CD8-positive, alpha-beta memory T cell (primary cell): ENCODE measurements at places on chromosomes 6 and 20.

- no peak for DNase-seq
Measured at GRCh38 chr6:2663123-2663522, 87.6 kb downstream of the MYLK4 start.

GRCh38 chr6:169153401-169153800 is 100.2 kb downstream of the THBS2 start:
- DNase-seq, result no peak

- DNase-seq, result no peak
Measured at GRCh38 chr6:145096846-145097245, 638.5 kb downstream of the EPM2A start.

DNA sequence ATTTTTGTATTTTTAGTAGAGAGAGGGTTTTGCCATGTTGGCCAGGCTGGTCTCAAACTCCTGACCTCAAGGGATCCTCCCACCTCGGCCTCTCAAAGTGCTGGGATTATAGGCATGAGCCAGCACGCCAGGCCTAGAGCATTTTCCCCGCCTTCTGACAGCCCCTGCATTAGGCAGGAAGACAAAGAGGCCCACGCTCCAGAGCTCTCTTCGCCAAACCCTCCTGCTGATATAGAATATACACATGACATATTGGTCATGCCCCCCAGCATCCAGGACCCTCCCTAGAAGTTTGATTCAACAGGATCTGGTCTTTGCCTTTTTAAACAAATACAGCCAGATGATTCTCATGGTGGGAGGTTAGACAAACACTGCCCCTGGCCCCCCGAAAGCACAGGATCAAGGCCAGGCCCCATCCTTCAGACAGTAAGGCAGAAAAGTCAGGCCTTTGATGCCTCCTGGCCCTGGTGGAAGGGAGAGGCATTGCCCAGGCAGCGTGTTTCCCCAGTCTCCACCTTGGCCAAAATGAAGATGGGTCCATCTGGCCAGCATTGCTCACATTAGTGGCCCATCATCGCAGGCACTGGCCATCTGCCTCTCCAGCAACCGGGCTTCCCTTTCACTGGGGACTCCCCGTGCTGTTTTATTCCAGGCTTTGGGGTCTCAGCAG is 4.4 kb downstream of the SULF2 start:
- no peak for DNase-seq

- DNase-seq, result no peak
Measured at GRCh38 chr6:25519856-25520255, 132.2 kb upstream of the SCGN start.

GRCh38 chr6:20789162-20789561 is 254.9 kb downstream of the CDKAL1 start:
- no peak for DNase-seq

GRCh38 chr6:84007871-84008270 is 25.7 kb upstream of the MRAP2 start:
- no peak for DNase-seq

DNA sequence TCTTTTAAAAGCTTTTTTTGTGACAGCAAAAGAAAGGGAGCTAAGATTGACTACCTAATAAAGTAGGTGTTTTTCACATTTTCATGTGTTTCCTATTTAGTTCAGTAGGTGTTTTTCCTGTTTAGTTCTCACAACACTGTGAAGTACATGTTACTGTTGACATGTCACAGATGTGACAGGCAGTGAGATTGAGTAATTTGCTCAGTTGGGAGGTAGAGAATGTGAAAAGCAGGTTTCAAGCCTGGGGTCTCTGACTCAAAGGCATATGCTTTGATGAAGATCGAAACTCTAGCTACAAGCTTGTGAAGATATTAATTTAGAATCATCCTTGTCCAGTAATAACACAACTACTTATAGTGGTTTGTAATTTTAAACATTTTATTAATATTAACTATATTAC is 43.1 kb downstream of the SLX4IP start:
- DNase-seq, result no peak

DNA sequence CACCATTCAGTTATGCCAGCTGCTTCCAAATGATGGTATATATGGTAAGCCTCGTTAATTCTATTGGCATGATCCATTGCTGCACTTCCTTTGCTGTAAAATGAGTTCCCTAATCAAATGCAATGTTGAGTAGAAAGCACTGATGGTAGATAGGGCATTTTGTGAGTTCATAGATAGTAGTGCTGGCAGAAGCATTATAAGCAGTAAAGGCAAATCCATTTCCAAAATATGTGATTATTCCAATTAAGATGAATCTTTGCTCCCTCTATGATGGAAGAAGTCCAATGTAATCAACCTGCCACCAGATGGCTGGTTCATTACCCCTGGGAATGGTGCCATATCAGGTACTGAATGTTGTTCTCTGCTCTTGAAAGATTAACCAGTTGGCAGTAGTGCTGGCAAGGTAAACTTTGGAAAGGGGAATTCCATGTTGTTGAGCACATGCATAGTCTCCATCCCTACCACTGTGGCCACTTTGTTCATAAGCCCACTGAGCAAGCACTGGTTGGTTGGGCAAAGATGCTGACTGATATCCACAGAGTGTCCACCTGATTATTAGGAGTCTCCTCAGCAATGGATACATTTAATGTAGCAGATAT is 5.6 kb upstream of the TBPL1 start:
- DNase-seq, result no peak

- no peak for DNase-seq
Measured at GRCh38 chr20:53613748-53614147, 20.1 kb upstream of the ZNF217 start.

DNA sequence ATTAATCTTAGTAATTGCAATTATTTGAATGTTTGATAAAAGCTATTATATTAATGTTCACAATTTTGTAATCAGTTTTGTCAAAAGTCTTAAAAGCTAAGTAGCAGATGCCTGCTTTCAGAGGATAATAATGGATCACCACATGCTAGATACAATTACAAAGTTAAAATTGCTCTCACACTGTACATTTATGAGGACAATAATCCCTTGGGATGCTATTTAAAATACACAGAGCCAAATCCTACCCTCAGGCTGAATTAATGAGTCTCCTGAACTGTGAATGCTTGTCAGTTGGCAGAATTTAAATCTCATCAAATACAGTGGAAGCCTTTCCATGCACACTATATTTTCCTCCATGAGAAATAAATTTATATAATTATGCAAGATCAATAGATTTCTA is 153.3 kb upstream of the SYNCRIP start:
- no peak for DNase-seq

DNA sequence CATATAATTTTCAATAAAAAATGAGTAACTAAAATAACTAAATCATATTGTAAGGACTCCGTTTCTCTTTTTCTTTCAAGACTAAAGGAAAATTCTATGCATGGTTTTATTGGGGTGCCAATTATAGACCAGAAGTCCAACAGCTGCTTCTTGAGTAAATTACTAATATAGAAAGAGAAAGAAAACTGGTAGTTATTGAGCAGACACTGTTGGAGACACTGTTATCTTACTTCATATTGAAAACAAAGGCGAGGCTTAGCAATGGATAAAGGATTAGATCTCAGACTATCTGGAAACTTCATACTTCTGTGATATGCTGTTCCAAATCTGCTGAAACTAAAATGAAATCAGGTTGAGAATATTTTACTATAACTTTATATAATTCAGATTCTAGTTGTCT is 169.6 kb upstream of the EYS start:
- no peak for DNase-seq

- DNase-seq, result no peak
Measured at GRCh38 chr6:159677506-159678165, 15.4 kb downstream of the SOD2 start.
